ENCODE measurements at places on chromosomes 7 and 10.

DNA sequence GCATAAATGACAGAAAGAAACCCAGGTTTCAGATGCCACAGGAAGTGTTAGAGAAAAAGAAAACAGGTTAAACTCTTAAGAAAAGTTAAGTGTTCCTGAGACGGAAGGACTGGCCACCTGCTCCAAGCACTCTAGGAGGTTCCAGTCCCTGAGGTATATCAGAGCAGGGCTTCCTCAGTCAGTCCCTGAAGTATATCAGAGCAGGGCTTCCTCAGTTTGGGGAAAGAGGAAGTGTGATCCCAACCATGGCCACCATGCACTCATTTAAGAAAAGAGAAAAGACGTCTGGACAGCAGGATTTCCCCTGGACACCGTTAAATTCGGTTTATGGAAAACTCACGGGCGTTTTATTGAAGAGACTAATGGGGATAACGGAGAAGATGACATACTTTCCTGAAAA is 133.4 kb upstream of the PFKP start:
- no peak for DNase-seq

- no peak for DNase-seq
These were observed 37.6 kb downstream of the SLC37A3 start for GRCh38 chr7:140360697-140361229.

DNA sequence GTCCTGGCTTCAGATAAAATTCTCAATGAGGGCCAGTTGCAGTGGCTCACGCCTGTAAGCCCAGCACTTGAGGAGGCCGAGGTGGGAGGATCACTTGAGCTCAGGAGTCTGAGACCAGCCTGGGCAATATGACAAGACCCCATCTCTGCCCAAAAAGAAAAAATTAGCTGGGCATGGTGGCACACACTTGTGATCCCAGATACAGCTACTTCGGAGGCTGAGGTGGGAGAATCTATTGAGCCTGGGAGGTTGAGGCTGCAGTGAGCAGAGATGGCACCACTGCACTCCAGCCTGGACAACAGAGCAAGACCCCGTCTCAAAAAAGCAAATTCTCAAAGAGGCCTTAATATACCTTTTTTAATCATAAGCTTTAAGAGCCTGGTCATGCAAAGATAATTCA is 142.9 kb downstream of the CUX1 start:
- DNase-seq, result no peak

DNA sequence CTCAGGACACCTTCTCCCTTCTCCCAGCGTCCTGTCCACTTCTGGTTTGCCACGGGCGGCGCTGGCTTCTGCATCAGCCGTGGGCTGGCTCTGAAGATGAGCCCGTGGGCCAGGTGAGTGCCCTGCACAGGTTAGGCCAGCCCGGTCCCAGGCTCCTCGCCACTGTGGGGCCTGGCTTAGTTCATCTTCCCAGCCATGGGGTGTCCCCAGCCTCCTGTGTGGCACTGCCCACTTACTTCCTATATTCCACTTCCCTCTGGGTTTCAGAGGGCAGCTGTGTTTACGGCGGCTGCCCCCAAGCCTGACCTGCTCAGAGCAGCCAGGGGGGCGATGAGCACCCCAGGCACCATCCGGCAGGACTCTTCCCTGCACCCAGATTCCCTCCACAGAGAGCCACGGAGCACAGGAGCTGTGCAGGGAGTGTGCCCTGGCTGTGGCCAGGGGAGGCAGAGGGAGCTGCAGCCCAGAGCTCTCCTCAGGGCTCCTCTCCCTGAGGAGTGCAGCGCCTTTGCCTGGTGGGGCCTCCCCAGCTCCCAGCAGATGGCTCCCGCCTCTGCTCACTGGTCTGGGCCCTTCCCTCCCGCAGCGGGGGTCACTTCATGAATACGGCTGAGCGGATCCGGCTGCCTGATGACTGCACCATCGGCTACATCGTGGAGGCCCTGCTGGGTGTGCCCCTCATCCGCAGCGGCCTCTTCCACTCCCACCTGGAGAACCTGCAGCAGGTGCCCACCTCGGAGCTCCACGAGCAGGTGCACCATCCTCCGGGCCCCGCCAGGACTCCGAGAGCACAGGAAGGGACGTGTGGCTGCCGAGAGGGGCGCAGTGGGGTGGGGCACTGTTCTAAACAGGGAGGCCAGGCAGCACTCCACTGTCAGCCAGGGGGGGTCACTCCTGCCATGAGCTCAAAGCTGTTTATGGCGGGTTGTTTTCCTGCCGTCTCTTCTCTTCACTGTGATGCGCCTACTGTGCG is 6.4 kb downstream of the LFNG start:
- DNase-seq, result peak; percentile 98

- no peak for DNase-seq
These were observed 12.6 kb downstream of the LYZL1 start for GRCh38 chr10:29301359-29301910.

DNA sequence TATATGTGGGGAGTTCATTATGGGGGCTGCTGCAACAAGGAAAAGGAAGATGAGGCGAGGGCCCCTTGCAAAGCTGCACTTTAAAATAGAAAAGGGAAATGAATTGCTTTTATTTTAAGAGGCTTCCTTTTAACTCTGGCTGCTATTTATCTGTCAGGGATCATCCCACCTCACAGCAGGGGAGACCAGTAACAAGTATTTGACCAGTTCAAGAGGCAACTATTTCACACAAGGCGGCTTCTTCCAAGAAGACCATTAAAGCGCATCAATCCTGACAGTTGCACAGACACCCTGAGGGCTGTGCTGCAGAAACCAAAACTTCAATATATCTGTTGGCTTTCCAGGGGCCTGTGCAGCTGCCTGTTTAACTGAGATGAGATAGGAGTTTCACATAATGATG is 1009.2 kb downstream of the SORCS3 start:
- DNase-seq, result no peak

DNA sequence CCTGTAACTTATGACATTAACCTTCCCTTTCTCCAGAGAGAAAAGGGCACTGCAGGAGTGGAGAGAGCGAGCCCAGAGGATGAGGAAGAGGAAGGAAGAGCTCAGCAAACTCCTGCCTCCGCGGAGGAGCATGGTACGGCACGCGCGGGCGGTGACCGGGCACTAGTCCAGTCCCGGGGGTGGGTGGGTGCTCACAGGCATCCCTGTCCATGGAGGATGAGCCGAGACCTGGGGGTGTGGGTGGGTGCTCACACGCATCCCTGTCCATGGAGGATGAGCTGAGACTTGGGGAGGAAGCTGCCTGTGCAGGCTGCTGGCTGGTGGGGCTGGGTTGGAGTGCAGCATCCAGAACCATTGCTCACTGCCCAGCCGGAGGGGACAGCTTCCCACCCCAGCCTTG is 23.8 kb downstream of the LRRC27 start:
- DNase-seq, result no peak

- no peak for DNase-seq
These were observed 53.4 kb downstream of the NRCAM start for GRCh38 chr7:108402865-108403264.

DNA sequence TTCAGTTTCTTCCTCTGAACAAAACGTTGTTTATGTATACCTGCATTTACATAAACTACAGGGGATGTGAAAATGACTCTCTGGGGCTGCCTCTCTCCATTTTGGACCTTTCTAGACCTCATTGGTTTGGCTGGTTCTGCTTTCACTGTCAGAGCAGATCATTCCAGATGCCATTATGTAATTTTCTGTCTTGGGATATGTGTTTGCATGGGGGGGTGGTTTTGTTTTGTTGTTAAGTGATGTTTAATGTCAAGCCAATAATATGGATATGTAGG is 172.4 kb downstream of the LRRC4 start:
- DNase-seq, result no peak

- no peak for DNase-seq
These were observed 53.2 kb downstream of the PROSER2 start for GRCh38 chr10:11876324-11876723.

- DNase-seq, result no peak
These were observed 26.0 kb downstream of the CYTH3 start for GRCh38 chr7:6246251-6246917.

- no peak for DNase-seq
These were observed 226.8 kb downstream of the ACTR3B start for GRCh38 chr7:152986376-152986775.

DNA sequence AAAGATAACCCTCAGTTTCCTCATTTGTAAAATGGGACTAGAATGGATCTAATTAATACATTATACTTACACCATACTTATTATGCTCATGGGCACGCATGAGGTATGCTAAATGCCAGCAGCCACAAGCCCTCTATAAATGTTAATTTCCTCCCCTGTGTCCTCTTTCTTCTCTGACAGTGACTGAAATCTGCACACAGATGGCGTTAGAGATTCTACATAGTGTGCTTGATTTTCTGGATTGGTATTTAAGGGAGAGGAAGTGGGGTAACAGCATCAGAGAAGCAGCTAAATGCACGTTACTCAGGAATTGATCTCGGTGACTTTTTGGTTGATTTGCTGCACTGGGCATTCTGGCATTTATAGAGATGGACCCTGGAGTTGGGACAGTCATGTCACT is 568.5 kb downstream of the CALN1 start:
- DNase-seq, result no peak

GRCh38 chr7:42747044-42747443 is 164.8 kb downstream of the C7orf25 start:
- no peak for DNase-seq

DNA sequence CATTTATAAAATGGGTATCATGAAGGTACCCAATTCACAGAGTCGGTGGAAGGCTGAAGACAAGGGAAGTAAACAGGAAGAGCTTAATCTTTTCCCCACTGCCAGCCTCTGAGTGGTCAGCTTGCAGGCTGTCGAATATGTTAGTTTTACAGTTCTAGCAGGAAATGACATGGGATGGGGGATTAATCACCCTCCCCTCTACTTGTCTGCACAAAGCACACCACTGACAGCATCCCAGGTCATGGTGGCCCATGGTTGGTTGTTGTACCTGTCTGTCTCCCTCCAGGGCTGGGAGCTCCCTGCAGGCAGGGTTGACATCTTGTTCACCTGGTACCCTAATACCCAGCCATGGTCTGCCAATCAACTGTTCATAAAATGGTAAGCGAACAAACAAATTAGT is 55.6 kb downstream of the GRB10 start:
- DNase-seq, result no peak

GRCh38 chr10:102660888-102661657 is 16.8 kb downstream of the TRIM8 start:
- peak; percentile 64 for DNase-seq

DNA sequence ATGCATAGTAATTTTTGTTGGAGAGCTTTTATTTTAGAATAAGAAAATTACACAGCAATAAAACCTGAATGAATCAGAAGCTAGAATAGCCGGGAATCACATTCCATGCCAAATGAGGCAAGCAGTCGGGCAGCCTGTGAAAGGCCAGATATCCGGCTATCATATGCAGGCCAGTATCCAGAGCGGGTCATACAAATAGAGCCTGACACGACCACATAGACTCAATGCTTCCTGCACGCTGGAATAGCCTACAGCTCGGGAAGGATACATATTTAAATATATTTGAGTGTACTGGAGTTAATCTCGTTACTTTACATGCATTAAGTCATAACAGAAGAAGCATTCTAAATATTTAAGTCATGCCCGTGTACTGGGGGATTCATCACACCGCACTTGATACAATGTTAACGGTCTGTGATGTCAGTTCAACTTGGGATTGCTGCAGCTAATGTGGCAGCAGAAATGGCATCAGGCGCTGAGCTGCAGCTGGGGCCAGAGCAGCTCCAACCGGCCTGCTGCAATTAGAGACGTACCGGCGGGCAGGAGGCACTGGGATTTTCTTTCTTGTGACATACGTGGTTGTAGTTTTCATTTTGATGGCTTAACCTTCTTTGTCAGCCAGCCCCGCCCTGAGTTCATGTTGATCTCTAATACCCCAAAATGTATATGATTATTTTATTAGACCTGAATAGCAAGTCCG is 112.0 kb downstream of the EBF3 start:
- DNase-seq, result no peak

GRCh38 chr10:102462512-102463054 is 11.2 kb upstream of the C10orf95 start:
- DNase-seq, result peak; percentile 50

DNA sequence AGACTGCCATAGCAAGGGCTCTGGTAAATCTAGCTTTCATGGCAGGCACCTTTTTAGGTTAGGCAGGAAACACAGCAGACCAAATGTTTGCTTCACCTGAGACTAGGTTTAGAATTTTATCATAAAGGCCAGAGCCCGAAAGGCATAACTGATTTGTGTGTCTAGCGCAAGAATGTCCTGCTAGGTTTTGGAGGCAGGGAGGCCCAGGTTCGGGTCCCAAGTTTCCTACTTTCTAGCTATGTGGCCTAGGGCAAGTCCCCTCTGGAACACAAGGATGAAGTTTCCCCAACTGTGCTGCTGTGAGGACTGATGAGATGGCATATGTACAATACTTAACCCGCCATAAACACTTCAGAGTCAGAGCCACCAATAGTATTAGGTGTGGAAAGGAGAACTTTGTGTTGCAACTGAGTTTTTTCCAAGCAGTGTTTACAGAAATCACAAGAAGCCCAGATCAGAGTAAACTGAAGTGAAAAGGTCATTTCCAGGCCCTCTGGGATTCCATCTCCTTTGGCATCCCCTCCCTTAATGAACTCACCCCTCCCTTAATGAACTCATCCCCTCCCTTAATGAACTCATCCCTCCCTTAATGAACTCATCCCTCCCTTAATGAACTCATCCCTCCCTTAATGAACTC is 244.9 kb downstream of the SKAP2 start:
- no peak for DNase-seq

DNA sequence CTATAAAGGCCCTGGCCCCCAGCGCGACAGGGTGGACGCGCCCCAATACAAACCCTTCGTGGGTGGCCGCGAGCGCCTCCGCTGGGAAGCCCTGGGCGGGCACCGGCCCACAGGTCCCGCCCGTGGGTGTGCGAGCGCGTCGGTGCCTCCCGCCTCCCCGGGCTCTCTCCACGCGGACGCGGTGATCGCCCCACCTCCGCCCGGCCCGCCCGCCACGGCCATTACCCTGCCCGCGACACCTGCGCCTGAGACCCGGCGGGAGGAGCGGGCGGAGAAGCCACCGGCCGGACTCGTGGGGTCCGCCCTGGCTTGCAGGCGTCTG is 81.2 kb downstream of the PAX2 start:
- DNase-seq, result no peak

GRCh38 chr10:70541736-70542564 is 60.6 kb downstream of the PRF1 start:
- DNase-seq, result no peak

- no peak for DNase-seq
These were observed 116.0 kb upstream of the PDLIM1 start for GRCh38 chr10:95406651-95407280.

- DNase-seq, result no peak
These were observed 236.2 kb downstream of the DNAJB9 start for GRCh38 chr7:108805808-108806397.

DNA sequence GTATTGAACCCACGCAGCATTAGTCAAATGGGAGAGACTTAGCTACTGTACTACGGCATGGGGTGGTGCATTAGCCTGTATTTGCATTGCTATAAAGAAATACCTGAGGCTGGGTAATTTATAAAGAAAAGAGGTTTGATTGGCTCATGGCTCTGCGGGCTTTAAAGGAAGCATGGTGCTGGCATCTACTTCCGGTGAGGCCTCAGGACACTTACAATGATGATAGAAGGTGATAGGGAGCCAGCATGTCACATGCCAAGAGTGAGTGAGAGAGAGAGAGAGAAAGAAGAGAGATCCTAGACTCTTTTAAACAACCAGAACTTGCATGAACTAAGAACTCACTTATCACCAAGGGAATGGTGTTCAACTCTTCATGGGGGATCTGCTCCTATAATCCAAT is 27.2 kb upstream of the CREB3L2 start:
- DNase-seq, result no peak
